Epithelial cell of alveolus of lung (primary cell): ENCODE measurements at places on chromosomes 11 and 22. TPM values are rescaled to one million over a fixed set of nuclear protein-coding genes. Genes with fewer than 3 reads are reported as not detected.

Gene IRAG1
- total RNA-seq = 0.64 and 4.1 TPM in 2 replicates

Gene NLRP6
- total RNA-seq = not detected in 2 replicates

Gene GGTLC2
- total RNA-seq = not detected in 2 replicates

Gene MMP13
- 0.13 TPM in 1 of 2 replicates, not detected in the other for total RNA-seq

Gene NXPE2
- total RNA-seq = not detected in 2 replicates

Gene SCO2
- total RNA-seq = 5.4 and 8.4 TPM in 2 replicates
